NCI-H460 (cell line): ENCODE measurements at places on chromosomes 16 and 17. TPM values are rescaled to one million over a fixed set of nuclear protein-coding genes. Genes with fewer than 3 reads are reported as not detected.

GRCh38 chr17:48579760-48580554, 1.8 kb upstream of the HOXB4 start:
- DNase-seq = no peak

- no peak for DNase-seq
Measured at GRCh38 chr16:58085584-58086251, 43.5 kb downstream of the CFAP20 start.

GRCh38 chr16:10708969-10709368, 14.2 kb upstream of the TEKT5 start:
- DNase-seq = no peak

DNA sequence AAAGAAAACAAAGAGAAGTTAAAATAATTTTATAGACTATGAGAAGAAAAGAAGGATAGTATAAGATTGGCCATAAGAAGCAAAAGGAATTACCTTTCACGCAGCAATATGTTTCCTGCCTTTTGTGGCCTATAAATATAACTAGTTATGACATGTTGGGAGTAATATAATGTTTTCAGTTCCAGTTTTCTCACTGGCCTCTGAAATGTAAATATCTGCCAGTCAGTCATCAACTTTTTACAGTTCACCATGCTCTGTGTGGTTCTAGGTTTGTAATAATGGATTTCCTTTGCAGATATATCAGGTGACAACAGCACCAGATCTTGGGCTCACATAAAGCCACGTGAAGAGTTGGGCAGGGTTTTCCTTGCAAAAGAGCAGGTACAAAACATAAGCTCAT, 94.3 kb downstream of the ABCA8 start:
- DNase-seq = no peak

DNA sequence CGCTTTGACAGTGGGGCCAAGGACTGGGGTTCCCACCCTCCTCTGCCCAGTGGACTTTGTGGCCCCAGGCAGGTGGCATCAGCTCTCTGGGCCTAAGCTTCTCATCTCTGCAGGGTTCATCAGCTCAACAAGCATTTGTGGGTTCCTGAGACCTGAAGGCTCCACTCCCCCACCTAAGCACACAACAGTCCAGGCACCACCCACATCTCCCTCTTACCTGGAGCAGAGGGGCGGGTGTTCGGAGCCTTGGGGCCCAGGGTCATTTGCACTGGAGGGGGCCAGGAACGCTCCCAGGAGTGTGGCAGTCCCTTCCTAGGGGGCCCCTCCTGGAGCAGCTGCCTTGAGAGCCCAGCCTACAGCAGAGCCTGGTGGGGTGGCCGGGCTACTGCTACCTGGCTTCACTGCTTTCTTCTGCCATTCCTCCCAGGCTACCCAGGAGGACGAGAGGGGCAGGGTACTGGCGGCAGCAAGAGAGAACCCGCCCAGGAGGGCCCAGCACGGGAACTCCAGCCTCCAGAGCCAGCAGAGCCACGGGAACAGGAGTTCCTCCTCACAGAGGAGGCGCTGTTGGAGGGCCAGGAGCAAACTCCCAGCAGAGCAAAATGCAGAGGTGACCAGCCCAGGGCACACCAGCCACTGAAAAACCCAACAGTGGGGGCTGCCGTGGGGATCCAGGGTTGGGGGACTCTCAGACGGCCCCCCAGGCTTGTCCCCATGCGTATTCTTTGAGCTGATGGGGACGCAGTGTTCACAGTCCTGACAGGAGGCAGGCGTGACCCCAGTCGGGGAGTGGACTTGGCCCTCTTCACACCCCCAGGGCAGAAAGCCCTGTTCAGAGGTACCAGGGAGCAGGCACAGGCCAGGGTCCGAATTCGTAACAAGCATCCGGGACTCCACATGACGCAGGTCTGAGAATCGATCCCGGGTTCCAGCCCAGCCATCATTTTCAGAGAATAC, 35.1 kb upstream of the SLC38A10 start:
- DNase-seq = no peak

GRCh38 chr17:49995055-49995738, at the start of gene DLX3:
Gene DLX3, minus strand, starts transcription at chr17:49995224. Its CDS starts 226 bp downstream, at chr17:49994998.
- DNase-seq = peak; percentile 55

- DNase-seq = no peak
Measured at GRCh38 chr17:1241929-1242328, 28.3 kb upstream of the BHLHA9 start.

Gene KRTAP4-6
- total RNA-seq = not detected in 2 replicates

DNA sequence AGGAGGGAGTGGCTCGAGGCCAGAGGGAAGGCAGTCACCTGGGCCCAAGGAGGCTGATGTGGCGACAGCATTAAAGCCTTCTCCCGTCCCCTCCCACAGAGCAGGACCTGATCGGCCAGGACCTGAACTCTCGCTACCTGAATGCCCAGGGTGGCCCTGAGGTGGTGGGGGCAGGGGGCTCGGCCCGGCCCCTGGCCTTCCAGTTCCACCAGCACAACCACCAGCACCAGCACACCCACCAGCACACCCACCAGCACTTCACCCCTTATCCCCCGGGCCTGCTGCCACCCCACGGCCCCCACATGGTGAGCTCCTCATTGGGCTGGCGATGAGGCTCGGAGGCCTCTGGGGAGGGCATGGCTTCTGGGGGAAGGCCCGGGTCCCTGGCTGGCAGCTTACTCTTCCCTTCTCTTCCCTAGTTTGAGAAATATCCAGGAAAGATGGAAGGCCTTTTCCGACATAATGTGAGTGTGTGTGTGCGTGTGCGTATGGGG, 6.4 kb downstream of the FBRS start:
- DNase-seq = no peak

GRCh38 chr17:6996256-6997011, 585 bp downstream of the ALOX12 start:
- no peak for DNase-seq

Gene TMEM235
- not detected in 2 replicates for total RNA-seq

Gene ALOXE3
- 0.06 TPM in 1 of 2 replicates, not detected in the other for total RNA-seq

DNA sequence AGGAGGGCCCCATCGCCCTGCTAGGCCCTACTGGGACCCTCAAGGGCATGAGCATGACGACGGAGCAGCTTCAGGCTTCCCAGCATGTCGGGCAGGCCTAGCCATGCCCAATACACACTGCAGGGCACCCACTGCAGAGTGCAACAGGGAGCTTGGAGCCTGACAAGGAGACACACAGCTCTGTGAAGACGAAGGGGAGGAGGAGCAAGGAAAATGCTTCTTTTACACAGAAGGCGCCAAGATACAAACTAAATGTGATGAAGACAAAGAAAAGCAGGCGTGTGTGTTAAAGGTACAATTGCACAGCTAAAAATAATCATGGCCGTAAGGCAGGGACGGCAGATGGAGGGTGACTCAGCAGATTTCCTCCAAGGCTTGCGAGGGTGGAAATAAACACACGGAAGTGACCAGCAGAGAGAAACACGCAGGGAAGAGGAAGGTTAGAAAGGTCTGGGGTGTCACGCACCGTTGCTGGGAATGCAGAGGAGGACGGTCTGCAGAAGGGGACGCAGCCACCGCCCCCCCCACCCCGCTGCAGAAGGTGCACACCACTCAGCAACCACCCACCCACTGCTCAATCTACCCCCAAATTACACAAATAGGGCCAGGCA, 108.5 kb downstream of the ZNF778 start:
- peak; percentile 55 for DNase-seq

DNA sequence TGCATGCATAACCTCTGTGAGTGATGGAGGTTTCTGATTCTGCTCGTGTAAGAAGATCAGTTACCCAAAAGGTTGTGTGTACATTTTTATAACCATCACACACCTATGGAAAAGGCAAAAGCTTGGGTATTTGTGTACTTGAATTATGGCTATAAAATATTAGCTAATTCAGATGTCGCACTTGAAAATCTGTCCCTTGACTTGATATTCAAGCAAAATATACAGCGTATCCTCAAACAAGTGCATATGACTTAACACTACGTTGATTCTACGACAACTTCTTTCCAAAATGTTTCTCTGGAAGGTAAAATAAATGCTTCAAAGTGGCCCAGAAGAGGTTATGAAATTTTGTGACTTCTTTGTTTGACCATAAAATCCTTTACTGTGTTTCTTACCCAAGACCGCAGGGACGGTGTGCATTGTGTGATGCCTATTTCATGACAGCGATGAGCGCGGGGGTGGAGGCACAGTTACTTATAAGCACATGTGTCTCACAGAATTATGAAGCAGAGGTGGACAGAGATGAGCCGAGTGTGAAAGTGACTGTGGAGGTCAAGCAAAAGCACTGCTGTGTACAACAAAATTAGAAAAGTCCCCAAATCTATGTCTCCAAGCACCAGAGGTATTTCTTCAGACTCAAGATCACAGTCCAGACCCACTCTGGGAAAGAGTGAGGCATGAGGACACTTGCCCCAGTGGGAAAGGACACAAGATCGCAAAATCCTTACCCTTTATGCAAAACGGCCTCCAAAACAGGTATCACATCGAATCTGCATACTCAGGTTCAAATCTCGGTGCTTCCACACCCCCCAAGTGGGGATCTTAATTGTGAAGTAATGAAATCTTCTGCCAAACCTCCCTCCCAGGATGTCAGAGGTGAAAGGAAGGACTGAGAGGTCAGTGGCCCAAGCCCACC, 4.1 kb upstream of the HOXB9 start:
- DNase-seq = no peak

DNA sequence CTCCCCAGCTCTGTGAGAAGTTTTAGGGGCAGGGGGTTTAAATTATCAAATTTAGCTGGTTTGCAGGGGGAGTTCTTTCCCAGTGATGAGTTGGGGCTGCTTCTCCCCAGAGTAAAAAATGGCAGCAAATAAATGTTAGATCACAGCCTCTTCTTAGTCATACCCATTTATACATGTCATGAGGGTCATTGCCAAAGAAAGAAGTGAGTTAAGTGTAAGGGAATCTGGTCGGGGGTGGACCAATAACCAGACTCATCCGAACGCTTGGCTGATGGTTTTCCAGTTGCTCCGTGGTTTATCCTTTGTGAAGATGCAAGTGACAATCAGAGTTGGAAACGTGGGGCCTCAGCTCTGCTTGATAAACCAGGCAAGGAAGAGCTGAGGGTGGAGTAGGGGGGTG, 87.1 kb downstream of the PLXDC1 start:
- DNase-seq = no peak

DNA sequence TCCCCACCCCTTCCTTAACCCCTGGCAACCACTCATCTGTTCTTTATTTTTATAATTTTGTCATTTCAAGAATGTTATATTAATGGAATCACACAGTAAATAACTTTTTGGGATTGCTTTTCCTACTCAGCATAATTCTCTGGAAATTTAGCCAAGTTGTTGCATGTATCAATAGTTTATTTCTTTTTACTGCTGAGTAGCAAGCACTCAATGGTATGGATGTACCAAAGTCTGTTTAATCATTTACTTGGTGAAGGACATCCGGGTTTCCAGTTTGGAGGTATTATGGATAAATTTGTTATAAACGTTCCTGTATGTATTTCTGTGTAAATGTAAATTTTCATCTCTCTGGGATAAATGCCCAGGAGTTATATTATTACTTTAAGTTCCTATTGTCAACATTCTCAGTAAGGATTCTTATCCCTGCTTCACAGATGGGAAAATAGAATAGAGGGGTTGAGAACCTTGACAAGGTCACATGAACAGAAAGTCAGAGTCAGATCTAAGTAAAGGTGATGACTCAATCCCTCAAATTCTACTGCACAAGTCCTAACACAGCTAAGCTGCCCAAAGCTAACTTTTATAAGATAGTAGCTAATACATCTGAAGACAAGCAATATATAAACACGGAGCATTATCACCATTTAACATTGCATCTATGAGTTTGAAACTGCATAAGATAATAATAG, 62.4 kb upstream of the MTMR4 start:
- DNase-seq = no peak

GRCh38 chr17:45883063-45883462, 11.3 kb upstream of the MAPT start:
- DNase-seq = no peak

- DNase-seq = no peak
Measured at GRCh38 chr17:81659038-81659437, 2.7 kb upstream of the PDE6G start.

- no peak for DNase-seq
Measured at GRCh38 chr17:3503285-3503684, 27.5 kb downstream of the ASPA start.

GRCh38 chr17:76725580-76726230, 701 bp downstream of the JMJD6 start:
- DNase-seq = no peak

DNA sequence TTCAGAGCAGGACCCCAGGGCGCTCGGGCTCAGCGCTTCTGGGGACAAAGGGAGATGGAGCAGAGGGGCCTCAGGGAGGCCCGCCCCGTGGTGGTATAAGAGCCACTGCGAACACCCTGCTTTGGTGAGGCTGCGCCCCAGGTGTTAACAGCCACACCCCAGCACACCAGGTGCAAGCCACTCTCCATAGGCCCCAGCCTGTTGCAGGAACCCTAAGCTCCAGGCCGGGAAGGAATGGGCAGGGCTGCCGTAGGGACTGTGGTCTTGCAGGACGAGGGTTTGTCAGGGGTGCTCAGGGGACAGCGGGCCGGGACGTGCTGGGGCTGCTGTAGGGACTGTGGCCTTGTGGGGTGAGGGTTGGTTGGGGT, 17.0 kb upstream of the SSTR5 start:
- DNase-seq = no peak

Gene CBX2
- 23.7 and 26.8 TPM in 2 replicates for total RNA-seq

DNA sequence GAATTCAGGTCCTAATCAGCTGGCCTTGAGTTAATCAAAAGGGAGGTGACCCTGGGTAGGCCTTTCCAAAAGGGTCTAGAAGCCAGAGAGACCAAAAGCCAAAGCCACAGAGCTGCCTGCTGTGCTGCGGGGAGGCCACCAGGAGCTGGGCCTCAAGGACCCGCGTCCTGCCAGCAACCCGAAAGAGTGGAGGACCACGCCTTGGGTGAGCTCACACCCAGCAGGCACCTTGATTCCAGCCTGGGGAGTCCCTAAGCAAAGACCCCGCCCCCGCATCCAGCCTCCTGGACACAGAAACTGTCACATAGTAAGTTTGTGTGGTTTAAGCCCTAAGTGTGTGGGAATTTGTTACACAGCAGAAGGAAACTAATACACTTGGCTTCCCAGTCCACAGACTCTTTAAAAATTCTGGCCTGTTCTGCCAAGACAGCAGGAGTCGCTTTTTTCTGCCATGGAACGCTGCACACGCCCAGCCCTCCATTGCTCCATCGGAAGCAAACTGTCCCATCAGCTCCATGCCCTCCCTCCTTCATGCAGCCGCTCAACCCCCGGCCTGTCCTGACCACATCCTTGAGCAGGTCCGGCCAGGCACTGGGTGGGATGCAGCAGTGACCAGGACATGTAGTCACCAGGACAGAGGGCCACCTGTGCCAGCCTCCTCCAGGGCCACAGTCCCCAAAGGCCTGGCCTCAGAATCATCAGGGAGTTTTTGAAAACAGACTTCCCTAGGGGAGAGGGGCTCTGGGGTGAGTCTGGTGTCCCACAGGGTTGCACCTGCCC, 20.9 kb upstream of the RASD1 start:
- no peak for DNase-seq

Gene HOXB9
- 22.2 and 24.7 TPM in 2 replicates for total RNA-seq
